ENCODE measurements at places on chromosomes 7 and 10. TPM values are rescaled to one million over a fixed set of nuclear protein-coding genes. Genes with fewer than 3 reads are reported as not detected.

DNA sequence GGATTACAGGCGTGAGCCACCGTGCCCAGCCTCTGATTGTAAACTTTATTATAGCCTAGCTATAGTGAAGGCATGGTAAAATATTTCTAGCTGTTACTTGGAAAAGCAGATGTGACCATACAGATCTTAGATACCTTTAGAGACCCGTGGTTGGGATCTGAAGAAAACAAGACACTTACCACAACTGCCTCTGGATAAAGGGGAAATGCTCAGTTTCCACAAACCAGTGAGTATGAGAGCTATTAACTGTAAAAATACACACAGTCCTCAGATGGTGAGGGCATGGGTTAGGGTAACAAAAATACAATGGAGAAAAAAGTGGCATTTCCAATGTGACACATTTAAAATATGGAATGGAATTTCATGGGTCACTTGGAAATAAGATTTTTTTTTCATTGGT is 63.0 kb downstream of the ZNF438 start:
- DNase-seq: no peak

DNA sequence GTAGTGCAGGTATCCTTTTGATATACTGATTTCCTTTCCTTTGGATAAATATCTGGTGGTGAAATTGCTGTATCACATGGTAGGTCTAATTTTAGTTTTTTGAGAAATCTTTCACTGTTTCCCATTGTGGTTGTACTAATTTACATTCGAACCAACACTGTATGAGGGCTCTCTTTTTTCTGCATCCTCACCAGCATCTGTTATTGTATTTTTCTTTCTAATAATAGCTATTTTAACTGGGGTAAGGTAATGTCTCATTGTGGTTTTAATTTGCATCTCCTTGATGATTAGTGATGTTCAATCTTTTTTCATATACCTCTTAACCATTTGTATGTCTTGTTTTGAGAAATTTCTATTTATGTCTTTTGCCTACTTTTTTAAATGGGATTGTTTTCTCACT is 335.4 kb upstream of the MTPN start:
- DNase-seq: no peak

DNA sequence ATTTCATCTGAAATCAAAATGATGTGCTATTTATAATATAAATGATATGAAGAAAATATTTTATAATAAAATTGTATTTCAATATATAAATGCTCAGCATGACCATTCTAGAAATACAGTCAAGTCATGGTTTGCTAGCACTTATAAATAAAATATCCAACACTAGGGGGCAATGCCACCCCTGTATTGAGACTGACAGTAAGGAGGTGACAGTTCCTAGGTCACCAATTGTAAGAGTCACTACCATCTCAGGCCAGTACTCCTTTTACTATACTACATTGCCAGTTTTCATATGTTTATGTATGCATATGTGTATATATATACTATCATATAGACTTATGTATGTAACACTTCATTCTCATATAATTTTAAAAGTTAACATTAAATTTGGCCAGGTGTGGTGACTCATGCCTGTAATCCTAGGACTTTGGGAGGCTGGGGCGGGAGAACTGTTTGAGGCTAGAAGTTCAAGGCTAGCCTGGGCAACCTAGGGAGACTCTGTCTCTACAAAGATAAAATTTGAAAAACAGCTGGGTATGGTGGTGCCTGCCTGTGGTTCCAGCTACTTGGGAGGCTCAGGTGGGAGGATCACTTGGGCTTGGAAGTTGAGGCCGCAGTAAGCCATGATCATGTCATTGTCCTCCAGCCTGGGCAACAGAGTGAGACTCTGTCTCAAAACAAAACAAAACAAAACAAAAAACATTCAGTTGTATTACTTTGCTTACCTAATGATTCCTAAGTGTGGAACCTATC is 2.4 kb upstream of the CNOT4 start:
- no peak for DNase-seq

UPK3B gene
- total RNA-seq: 49.5 TPM

AQP1 gene
- total RNA-seq: 11.1 TPM

DNA sequence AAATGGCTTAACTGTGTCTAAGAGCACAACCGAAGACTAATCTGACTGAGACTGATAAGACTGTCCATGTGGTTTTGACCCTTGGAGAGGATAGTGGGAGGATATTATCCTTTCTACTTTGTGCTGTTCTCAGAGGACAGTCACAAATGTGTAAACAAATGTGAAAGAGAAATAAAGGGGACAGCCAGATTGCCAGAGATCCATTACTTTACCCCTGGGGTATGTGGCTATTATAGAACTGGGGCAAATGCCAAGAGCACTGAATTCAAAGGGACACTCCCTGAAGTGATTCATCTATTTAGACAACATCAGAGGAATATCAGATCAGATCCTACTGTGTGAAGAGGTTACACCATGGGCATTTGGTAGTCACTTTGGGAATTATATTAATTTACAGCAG is 154.7 kb downstream of the RNLS start:
- no peak for DNase-seq

- DNase-seq: no peak
Measured at GRCh38 chr7:44150466-44150832, 9.3 kb upstream of the MYL7 start.
